RKO (cell line): ENCODE measurements at places on chromosomes 4 and X.

- no peak for DNase-seq
Measured at GRCh38 chr4:98908182-98908581, 20.8 kb downstream of the EIF4E start.

DNA sequence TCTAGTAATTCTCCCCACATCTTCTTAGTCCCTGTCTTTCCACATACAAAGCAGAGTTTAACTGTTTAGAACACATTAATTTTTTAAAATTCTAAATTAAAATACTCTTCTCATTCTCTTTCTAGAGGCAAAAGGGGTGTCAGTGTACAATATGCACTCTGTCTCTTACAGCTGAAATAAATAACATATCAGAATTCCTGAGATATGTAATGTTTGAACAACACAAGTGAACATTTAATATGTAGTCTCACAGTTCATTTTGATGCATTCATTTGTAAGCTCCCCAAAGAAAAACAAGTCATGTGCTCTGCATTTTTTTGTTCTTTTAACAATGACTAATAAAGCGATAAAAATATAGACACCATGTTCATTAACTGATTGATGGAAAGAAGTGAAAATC, 19.7 kb upstream of the SULT1B1 start:
- no peak for DNase-seq

DNA sequence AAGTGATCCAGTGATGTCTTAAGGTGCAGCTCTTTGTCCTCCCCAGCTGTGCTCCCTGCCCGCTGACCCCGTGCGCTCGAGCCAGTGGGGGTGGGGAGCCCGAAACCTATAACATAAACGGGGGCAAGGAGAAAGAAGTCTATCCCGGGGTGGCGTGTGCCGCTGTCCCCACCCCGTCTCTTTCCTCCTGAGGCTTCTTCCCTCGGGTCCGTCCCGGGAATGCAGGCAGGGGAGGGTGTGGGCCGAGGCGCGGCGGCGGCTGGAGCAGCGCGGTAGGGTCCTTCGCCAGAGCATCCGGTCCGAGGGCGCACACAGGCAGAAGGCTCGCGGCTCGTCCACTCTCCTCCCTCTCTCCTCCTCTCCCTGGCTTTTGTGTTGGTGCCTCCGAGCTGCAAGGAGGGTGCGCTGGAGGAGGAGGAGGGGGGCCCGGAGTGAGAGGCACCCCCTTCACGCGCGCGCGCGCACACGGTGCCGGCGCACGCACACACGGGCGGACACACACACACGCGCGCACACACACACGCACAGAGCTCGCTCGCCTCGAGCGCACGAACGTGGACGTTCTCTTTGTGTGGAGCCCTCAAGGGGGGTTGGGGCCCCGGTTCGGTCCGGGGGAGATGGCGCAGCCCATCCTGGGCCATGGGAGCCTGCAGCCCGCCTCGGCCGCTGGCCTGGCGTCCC, at the start of gene RAB33A:
TSS of gene RAB33A (plus strand) at position 517 of the 681 bp plus-strand sequence. CDS start at position 618, 101 bp downstream.
- no peak for DNase-seq

DNA sequence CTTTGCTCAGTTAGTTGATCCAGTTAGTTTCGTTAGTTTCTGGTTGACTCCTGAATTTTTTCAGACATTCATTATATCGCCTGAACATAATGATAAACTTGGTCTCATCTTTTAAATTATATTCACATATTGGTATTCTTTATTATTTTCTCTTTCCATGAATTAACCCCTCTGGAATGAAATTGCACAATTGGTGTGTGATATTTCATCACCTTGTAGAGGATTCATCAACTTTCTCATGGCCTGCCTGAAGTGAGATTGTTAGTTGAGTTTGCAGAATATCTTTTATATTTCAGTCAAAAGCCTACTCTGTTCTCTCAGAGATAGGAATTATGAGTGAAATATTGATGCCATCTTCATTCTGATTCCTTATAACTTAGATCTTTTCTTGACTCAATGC, 1160.6 kb upstream of the AGA start:
- no peak for DNase-seq

DNA sequence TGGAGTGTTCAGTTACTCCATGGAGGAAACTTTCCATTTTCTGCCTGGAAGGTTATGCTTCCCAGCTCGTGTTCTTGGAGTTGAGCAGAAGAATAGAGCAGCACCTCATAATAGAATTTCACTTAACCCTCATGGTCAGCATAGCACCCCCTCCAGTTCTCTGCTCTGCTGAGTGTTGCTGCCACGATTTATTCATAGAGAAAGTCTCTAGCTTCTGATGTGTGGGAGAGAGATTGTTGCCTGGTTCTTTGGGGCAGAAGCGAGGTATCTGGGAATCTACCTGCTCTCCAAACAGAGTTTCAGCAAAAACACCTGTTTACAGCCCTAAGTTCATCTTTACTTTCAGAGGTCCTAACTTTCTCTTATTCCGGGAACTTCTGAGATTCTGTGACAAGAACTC, 3.9 kb upstream of the DTHD1 start:
- no peak for DNase-seq

DNA sequence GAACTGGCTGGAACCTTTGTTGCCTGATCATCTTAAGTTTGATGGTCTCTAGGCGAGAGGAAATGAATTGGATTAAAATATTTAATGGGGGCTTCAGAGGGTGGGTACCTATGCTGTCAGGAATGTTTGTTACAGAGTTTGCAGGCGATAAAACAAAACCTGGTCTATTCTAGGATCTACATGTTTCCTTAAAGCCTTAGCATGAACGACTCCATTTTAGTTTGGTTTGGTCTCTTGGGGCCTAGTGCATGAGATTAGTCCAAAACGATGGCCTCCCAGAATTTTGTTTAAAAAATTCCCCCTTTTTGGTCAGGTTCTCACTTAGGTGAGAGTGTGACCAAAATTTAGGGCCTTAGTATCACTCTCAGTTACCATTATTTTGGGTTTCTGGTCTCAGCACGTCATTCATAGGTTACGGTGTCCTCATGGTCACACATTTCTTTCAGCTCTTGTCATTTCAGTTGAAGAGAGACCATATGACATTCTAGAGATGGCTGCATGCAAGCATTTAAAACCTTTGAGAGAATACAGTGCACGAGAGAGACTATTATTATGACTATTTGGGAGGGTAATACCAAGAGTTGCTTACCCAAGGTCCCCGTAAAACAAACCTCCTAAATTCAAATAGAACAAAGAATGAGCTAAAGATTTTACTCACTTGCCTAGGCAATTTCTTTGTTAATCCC, 13.8 kb downstream of the MOB1B start:
- no peak for DNase-seq

DNA sequence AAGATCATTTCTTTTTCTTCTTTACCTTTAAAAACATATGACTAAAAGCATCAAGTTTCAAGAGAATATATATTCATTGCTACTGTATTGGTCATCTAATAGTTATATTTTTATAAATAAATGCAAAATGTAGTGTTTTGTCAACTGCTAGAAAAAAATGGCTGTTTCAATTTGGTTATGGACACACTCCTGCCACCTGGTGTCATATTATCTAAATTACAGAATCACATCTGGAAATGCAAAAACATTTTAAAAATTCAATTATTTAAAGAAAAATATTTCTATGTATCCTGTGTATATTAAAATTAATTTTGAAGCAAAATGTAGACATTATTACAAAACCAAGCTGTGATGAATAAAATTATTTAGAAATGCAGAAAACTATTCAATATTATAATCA, 329.4 kb upstream of the PCDH18 start:
- peak; percentile 52 for DNase-seq

DNA sequence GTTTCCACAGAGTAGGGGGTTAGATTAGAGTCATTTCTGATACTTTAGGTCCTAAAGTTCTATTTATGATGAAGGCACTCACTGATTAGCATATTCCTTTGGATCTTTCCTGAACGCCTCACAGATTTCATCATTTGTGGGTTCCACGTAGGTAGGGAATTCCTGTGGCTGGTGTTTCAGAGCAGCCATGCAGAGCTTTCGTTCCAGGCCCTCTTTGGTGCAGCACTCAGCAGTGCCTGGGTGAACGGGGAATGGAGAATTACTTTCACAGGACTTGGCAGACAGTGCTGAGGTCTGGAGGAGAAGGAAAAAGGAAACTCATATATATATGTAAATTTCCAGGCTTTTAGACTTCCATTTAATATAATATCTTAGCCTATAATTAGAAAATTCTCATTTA, 18.5 kb downstream of the GC start:
- no peak for DNase-seq

- no peak for DNase-seq
Measured at GRCh38 chr4:54574500-54574899, 83.3 kb upstream of the KIT start.

- DNase-seq: no peak
Measured at GRCh38 chrX:105515561-105515960, 295.1 kb upstream of the TEX13A start.

DNA sequence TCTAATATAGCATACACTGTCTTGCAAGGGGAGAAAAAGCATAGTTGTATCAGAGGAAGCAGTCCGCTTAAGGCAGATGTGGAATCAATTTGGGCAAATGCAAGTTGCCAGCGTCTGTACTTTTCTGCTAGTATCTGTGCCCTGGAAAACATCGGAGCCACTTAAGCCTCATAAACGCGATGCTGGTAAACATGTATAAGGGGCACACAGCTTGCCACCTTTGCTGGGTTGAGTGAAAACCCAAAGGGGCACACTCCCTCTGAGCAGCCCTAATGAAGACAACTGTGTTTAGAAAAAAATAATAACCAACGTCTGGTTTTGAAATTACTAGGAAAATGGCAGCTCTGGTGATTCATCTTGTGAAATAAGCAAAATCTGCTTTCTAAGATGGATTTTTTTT, 24.3 kb downstream of the SMIM20 start:
- no peak for DNase-seq

DNA sequence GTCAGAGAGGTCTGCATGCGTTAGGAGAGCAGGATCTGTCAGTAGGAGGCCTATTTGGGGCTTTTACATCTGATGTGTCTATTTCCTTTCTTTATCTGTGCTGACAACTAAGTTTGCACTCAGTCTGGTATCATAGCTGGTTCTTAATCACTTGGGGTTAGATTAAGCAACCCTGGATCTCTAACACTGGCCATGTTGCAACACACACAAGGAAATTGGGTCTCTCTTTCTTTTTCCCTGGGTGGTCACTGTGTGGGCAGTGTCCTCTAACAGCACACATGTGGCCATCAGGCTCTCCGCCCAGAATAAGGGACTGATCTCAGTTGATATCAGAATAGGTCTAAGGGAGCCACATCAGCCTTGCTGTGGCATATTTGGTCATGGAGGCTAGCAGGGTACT, 38.9 kb downstream of the IGFBP7 start:
- no peak for DNase-seq

DNA sequence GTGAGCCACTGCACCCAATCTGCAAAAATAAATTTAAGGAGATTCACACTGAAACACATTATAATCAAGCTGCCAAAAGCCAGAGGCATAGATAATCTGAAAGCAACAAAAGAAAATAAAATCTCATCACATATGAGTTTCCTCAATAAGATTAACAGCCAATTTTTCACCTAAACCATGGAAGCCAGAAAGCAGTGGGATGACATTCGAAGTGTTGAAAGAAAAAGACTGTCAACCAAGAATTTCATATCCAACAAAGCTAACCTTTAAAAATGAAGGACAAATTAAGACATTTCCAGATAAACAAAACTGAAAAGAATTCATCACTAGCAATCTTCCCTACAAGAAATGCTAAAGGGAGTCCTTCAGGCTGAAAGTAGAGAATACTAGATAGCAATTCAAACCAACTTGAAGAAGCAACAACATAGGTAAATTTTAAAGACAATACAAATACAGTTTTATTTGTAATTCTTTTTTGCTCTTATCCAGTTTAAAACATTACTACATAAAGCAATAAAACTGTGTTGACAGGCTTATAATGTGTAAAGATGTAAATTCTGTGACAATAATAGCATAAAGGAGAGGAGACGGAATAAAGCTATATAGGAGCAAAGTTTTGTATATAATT, 23.1 kb upstream of the KLHL8 start:
- peak; percentile 12 for DNase-seq
